ENCODE measurements at places on chromosomes 7 and 10. TPM values are rescaled to one million over a fixed set of nuclear protein-coding genes. Genes with fewer than 3 reads are reported as not detected.

- no peaks in the 10 kb centered on the region for H3K27me3 ChIP-seq
- DNase-seq, result no peak
- no peak overlapping the region for H3K27ac ChIP-seq
- H3K4me1 ChIP-seq, result no peaks in the 10 kb centered on the region
- no peak overlapping the region for H3K4me3 ChIP-seq
These were observed 118.8 kb upstream of the NANOS1 start for GRCh38 chr10:118910702-118911101.

DNA sequence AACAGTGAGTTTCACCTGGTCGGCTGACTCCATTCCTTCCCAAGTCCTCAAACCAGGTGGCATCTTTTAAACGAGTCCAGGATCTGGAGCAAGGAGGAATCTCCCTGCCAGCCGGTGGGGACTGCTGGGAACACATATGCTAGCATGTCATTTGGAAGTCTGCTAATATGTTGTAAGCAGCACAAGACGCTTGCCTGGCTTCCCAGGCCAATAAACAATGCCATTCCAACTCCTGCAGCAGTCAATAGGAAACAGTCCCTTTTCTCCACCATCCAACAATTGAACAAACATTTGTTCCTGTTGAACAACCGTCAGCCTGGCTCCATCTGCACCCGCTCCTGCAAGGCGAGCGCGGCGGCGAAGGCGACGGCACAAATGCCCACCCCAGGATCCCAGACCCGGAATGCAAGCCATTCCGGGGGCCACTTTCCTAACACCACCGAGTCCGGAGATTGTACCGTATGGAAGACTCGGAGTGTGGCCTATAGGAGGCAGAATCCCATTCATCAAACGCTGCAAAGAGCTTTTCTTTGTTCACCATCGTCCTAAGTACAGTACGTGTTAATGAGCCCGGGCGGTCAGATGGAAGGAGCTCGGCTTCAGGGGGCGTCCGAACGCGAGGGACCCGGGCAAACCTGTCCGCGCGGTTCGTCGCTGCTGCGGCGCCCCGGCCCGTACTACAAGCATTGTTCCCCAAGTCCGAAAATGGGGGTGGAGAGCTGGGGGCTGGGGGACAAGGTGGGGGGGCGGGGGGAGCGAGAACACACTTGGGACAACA, 1.6 kb downstream of the FAM53B start:
- H3K36me3 ChIP-seq, result peaks cover 4% of the 10 kb centered on the region
- peak overlapping the region; percentile 76 for H3K27ac ChIP-seq
- no peaks in the 10 kb centered on the region for H3K27me3 ChIP-seq
- peak overlapping the region; percentile 80 for H3K4me3 ChIP-seq
- peaks cover 22% of the 10 kb centered on the region for H3K4me1 ChIP-seq

The AGAP9 gene
- 14.4 TPM for total RNA-seq

- peak; percentile 95 for DNase-seq
- H3K27ac ChIP-seq, result peak within 1 kb of the TSS; percentile 33
- no peaks in the 10 kb centered on the region for H3K36me3 ChIP-seq
- H3K27me3 ChIP-seq, result peaks cover 59% of the 10 kb centered on the region
- no peaks in the 10 kb centered on the region for H3K4me1 ChIP-seq
These were observed at the start of gene ADARB2 for GRCh38 chr10:1737222-1738061. ADARB2 (minus strand) TSS chr10:1737525.

- no peaks in the 10 kb centered on the region for H3K27me3 ChIP-seq
- DNase-seq, result no peak
- H3K27ac ChIP-seq, result no peak overlapping the region
- H3K4me3 ChIP-seq, result no peak overlapping the region
- no peaks in the 10 kb centered on the region for H3K4me1 ChIP-seq
These were observed 86.9 kb downstream of the VTI1A start for GRCh38 chr10:112533916-112534315.

GRCh38 chr10:10854725-10855124, 162.9 kb upstream of the CELF2 start:
- no peak overlapping the region for H3K27ac ChIP-seq
- H3K27me3 ChIP-seq, result no peaks in the 10 kb centered on the region
- no peaks in the 10 kb centered on the region for H3K36me3 ChIP-seq
- no peaks in the 10 kb centered on the region for H3K4me1 ChIP-seq

The HOXA5 gene
- total RNA-seq, result not detected

The ASIC3 gene
- 2.2 TPM for total RNA-seq

The CAV2 gene
- 5.6 TPM for total RNA-seq

The BCCIP gene
- total RNA-seq, result 94.3 TPM

DNA sequence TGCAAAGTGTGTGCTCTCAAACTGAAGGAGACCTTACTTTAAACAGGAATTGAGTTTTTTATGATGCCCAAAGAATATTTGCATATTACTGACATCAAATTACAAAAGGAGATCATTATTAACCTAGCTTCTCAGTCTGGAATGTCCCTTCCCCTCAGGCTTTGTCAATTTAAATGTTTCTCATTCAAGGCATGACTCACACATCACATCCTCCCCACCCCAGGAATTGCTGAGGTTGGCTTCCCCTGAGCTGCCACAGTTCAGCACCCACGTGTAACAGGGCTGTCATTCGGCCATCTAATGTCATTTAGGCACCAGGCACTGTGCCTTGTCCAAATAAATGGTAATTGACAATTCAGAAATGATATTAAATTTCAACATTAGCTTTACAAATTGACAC, 305.9 kb upstream of the MGMT start:
- H3K36me3 ChIP-seq, result no peaks in the 10 kb centered on the region
- DNase-seq, result peak; percentile 83
- no peak overlapping the region for H3K4me3 ChIP-seq
- H3K27ac ChIP-seq, result no peak overlapping the region
- no peaks in the 10 kb centered on the region for H3K4me1 ChIP-seq

The PIK3CG gene
- not detected for total RNA-seq

GRCh38 chr7:127208351-127208750, 44.4 kb downstream of the GRM8 start:
- no peak overlapping the region for H3K4me3 ChIP-seq
- H3K27me3 ChIP-seq, result no peaks in the 10 kb centered on the region
- H3K36me3 ChIP-seq, result no peaks in the 10 kb centered on the region
- DNase-seq, result no peak
- H3K4me1 ChIP-seq, result peaks cover 7% of the 10 kb centered on the region

GRCh38 chr10:92789786-92790185, 58.5 kb upstream of the EXOC6 start:
- H3K4me3 ChIP-seq, result no peak overlapping the region
- DNase-seq, result peak; percentile 71
- H3K27me3 ChIP-seq, result no peaks in the 10 kb centered on the region
- no peak overlapping the region for H3K27ac ChIP-seq
- H3K36me3 ChIP-seq, result no peaks in the 10 kb centered on the region
- H3K4me1 ChIP-seq, result no peaks in the 10 kb centered on the region

DNA sequence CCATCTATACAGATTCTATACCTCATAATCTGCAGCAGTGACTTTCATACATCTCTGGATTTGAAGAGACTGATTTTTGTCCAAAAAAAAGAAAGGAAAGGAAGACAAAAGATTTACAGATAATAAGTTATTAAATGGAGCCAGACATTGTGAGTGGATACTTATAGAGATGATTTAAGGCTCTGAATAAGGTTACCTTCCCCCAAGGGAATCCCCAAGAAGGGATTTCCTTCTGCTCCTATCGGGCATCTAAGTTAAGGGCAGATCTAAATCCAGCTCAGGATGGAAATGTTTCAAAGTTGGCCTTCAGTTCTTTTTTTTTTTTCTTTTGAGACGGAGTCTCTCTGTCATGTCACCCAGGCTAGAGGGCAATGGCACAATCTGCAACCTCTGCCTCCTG, 97.6 kb downstream of the ST8SIA6 start:
- H3K36me3 ChIP-seq, result no peaks in the 10 kb centered on the region
- H3K4me3 ChIP-seq, result no peak overlapping the region
- H3K4me1 ChIP-seq, result no peaks in the 10 kb centered on the region

- no peak overlapping the region for H3K27ac ChIP-seq
- no peaks in the 10 kb centered on the region for H3K4me1 ChIP-seq
- H3K36me3 ChIP-seq, result no peaks in the 10 kb centered on the region
- no peak overlapping the region for H3K4me3 ChIP-seq
- H3K27me3 ChIP-seq, result no peaks in the 10 kb centered on the region
These were observed 36.4 kb upstream of the BRAF start for GRCh38 chr7:140961117-140961516.

DNA sequence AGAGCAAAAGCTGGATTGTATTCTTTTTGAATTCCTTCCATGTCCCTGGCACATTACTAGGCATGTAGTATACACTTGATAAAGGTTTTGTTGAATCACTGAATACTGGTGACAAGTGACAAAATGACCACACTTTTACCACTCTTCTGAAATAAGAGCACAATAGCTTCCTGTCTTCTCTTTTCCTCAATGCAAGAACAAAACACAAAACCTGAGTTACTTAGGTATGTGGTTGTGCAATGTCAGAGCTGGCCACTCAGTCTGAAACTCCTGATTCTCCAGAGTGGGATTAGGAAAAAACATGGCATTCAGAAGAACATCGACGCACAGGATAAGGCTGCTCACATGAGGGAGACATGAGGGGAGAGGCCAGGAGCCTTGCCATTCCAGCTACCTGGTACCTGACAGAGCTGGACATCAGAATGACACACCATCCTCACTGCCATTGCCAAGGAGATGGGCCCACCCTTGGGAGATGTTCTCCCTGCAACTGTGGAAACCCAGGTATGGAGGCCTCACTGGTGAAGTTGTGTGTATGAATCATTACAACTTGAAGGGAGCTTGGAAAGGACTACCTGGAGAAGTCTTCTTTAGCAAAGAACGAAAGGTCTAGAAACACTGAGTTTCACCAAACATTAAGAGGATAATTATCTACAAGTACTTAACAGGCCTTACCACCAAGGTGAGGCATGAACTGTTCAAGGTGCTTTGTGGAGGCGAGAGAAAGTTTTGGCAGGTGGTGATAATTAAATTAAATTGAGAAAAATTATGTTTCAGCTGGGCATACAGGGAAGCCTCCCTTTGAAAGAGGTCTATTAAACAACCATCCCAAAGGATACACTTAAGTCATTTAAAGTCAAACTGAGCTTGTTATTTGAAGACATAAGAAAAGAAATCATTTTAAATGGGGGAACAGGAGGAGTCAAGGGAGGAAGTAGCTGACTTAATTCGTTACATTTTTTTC, 246.5 kb upstream of the AOAH start:
- H3K27me3 ChIP-seq, result no peaks in the 10 kb centered on the region
- H3K4me3 ChIP-seq, result peak overlapping the region; percentile 4

The ARMC3 gene
- 2.0 TPM for total RNA-seq

DNA sequence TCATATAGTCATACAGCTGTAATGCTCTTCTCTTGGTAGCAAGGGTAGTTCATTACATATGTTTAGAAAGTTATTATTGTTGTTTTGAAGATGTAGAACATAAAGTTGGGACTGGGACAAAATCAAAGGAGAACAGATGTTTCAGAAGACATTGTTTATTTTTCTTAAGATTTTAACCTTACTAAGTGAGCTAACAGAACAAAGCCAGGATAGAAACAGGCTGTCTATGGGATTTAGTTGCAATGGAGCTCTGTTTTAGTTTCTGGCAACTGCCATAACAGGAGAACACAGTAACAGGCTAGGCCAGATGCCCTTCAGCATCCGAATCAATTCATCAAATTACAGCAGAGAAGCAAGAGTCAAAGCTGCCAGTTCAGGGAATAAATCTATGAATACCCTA, 382.4 kb downstream of the ARL4A start:
- DNase-seq, result no peak
- H3K27ac ChIP-seq, result no peak overlapping the region
- H3K36me3 ChIP-seq, result no peaks in the 10 kb centered on the region
- H3K4me3 ChIP-seq, result no peak overlapping the region
- no peaks in the 10 kb centered on the region for H3K27me3 ChIP-seq
- no peaks in the 10 kb centered on the region for H3K4me1 ChIP-seq

The CPN1 gene
- total RNA-seq, result 1.3 TPM

The SPDYE16 gene
- total RNA-seq, result not detected

Measured in endodermal cell (in vitro differentiated cells).